ENCODE measurements at places on chromosomes 6 and 20.

DNA sequence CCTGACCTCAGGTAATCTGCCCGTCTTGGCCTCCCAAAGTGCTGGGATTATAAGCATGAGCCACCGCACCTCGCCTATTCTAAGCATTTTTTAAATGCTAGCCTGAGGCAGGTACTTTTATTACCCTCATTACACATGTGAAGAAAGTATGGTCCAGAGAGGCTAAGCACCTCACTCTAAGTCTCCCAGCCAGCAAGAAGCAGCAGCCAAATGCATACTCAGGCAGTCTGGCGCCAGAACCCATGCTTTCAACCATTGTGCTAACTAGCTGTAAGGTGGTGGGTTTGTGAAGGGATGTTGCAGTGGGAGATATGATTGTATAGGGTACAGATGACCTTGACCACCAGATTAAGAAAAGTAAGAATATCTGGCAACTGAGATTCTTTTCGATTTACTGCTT lies 26.1 kb upstream of the RIPOR2 start:
- DNase-seq = no peak

DNA sequence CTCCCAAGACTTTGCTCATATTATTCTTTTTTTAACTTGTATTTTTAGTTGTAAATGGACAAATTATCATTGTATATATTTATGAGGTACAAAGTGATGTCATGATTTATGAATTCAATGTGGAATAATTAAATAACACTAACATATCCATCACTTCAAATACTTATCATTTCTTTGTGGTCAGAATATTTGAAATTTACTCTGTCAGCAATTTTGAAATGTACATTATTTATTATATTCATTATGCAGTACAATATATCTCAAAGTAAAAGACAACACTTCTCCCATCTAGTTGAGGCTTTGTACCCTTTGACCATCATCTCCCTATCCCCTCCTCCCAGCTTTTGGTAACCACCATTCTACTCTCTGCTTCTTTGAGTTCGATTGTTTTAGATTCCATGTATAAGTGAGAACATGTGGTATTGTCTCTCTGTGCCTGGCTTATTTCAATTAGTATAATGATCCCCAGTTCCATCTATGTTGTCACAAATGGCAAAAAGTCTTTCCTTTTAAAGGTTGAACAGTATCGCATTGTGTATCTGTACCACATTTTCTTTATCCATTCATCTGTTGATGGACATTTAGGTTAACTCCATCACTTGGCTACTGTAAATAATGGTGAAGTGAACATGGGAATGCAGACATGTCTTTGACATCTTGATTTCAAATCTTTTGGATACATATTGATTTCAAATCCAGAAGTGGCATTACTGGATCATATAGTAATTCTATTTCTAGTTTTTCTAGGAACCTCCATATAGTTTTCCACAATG lies 197.2 kb downstream of the KIF6 start:
- DNase-seq = no peak

- no peak for DNase-seq
These were observed 120.4 kb downstream of the RNF144B start for GRCh38 chr6:18507561-18507960.

- no peak for DNase-seq
These were observed 94.5 kb upstream of the MARCKS start for GRCh38 chr6:113762641-113763040.

DNA sequence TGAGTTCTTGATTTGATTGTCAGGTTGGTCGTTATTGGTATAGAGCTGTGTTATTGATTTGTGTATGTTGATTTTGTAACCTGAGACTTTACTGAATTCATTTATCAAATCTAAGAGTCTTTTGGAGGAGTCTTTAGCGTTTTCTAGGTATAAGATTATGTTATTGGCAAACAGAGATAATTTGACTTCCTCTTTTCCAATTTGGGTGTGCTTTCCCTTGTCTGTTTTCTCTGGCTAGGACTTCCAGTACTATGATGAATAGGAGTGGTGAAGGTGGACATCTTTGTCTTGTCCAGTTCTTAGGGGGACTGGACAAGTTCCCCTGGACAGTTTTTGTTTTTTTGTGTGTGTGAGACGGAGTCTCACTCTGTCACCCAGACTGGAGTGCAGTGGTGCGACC lies 17.4 kb downstream of the HLA-DOA start:
- no peak for DNase-seq

DNA sequence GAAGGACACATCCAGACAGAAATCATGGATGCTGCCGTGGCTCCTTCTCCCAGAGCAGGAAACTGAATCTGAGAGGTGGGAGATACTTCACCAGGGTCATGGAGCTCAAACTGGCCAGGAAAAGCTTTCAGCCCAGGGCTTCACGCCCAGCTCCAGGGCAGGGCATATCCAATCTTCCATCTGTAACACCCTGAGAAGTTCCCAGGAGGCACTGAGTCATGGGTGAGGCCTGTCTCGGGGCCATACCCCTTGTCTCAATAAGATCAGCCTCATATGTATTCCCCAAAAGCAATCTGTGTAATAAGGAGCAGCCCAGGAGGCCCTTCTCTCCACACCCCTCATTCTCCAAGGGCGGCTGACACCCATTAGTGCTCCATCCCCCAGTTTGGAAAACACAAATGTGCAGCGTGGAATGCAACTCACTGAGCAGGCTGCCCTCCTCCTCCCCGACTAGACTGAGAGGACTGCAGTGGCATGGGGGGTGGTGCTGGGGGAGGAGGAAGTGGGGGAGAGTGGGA lies 439.3 kb upstream of the SULF2 start:
- DNase-seq = no peak

- DNase-seq = no peak
These were observed 466.9 kb upstream of the NRSN1 start for GRCh38 chr6:23659125-23659524.

GRCh38 chr6:34462551-34462971 lies 3.3 kb upstream of the PACSIN1 start:
- DNase-seq = no peak

DNA sequence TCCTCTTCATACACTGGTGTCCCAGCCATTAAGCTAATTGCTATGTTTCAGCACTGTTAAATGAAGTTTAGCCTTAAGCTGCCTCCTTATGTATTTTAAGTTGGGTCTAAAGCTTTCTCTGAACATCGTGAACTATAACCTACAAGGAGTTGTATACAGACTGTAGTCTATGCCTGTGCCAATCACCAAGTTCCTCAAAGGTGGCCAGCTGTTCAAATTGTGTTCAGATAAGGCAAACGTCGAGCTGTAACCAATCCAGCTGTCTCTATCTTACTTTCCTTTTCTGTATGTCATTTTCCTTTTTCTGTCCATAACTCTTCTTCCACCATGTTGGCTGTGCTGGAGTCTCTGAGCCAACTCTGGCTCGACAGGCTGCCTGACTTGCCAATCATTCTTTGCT lies 199.6 kb downstream of the OGFRL1 start:
- no peak for DNase-seq

DNA sequence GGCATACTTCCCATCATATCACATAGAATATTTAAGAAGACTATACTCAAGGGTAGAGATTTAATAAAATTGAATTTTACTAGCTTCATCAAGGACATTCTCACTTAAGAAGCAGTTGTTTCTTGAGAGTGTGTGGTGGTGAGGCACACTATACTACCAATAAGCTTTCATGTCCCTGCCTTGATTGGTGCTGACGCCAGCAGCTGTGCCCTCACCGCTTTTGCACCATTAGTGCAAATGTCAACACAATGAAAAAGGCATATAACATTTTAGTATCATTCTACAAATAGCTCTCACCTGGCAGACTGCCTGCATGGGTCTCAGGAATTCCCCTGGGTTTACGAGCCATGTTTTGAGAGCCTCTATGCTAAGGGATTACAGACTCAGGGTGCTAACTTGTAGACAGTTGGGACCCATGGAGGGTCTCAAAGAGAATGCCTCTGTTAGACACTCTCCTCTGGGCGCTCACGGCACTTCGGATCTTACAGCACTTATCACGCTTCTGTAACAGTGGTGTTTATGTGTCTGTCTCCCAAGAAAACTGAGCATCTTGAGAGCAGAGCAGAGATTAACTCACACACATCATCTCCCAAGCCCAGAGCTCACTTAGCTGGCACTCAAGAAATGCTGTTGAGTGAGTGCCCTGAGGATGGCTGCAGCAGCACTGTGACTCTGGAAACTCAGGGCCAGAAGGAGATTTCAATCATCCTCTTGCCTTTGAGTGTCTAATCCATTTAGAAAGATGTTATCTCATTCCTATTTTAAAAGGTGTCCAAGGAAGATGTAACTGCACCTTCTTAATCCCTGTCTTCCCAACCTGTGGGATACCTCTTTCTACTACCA lies 143.3 kb upstream of the GPR6 start:
- DNase-seq = no peak

- DNase-seq = no peak
These were observed 71.1 kb downstream of the SRC start for GRCh38 chr20:37416848-37417616.

DNA sequence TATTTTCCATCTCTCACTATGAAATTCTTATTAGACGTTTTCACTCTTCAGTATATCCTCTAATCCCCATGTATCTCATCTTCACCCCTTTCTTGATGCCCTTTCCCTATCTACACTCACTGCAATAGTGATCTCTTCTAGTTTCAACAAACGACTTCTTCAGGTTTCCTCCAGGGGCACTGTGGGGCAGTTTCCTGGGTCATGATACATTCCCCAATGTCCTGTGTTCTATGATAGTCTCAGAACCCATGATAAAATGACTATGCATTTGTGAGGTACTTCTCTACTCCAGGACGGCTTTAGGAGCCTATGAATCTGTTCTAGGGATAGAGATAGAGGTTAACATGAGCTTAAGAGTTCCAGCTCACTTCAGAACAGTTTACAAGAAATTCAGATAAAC lies 183.3 kb downstream of the FOXC1 start:
- DNase-seq = no peak

GRCh38 chr6:56953597-56954402 lies 1.1 kb upstream of the BEND6 start:
- no peak for DNase-seq

DNA sequence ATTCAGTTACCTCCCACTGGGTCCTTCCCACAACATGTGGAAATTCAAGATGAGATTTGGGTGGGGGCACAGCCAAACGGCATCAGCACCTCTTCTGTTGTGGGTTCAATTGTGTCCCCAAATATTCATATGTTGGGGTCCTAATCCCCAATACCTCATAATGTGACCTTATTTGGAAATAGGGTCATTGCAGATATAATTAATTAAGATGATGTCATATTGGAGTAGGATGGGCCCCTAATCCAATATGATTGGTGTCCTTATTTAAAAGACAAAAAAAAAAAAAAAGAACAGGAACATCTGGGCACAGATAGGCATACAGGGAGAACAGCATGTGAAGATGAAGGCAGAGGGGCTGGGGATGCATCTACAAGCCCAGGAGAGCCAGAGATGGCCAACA lies 89.4 kb downstream of the BFSP1 start:
- no peak for DNase-seq
